ENCODE measurements at places on chromosomes 4 and X.

GRCh38 chr4:40608628-40609027 lies 21.0 kb downstream of the RBM47 start:
- no peak for DNase-seq

DNA sequence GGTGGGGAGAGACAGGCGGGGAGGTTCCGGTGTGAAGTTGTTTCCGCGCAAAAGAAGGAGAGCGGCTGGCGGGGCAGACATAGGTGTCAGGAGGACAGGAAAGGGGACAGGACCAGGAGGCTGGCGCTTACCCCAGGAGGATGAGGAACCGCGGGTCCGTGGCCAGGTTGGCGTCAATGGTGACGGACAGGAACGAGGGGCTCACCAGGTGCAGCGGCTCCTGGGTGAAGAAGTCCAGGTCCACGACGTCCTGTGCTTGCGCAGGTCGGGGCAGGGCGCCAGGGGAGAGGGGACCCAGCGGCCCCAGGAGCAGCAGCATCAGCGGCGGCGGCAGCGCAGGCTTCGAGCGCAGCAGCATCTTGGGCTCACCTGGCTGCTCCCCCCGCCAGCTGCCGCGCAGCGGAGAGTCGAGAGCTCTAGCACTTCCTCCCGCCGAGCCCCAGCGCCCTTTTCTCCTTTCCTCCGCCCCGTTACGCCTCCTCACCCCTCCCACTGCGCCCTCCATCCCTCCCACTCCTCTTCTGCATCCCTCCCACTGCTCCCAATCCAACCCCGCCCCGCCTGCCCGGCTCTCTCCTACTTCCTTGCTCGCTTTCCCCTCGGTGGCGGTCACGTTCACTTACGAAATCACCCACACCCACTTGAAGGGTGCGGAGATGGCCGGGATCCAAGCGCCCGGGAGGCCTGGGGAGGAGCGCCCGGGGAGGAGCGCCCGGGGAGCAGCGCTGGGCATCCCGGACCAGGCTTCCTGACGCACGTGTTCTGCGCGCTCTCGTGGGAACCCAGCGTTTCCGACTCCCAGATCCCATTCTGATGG lies at the start of gene HPSE:
Gene HPSE, minus strand, starts transcription at position 424 of the 817 bp plus-strand sequence. Its CDS starts 66 bp downstream, at position 358.
- no peak for DNase-seq

DNA sequence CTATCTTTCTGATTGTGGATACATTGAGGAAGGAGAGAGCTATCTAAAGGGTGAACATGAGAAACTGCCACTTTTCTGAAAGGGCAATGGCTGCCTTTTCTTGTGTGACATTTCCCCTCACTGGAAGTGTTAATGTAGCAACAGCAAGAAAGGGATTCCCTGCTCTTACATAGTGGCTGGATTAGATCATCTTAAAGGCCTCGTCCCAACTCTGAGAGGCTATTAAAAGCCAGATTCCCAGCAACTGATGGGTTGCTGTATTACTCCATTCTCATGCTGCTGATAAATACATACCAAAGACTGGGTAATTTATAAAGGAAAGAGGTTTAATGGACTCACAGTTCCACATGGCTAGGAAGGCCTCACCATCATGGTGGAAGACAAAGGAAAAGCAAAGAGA lies 33.7 kb upstream of the ADH7 start:
- no peak for DNase-seq

GRCh38 chr4:52423967-52424366 lies 235.1 kb downstream of the USP46 start:
- DNase-seq, result no peak

Measured in pulmonary artery endothelial cell (primary cell).